ENCODE measurements at places on chromosomes 2 and 18.

DNA sequence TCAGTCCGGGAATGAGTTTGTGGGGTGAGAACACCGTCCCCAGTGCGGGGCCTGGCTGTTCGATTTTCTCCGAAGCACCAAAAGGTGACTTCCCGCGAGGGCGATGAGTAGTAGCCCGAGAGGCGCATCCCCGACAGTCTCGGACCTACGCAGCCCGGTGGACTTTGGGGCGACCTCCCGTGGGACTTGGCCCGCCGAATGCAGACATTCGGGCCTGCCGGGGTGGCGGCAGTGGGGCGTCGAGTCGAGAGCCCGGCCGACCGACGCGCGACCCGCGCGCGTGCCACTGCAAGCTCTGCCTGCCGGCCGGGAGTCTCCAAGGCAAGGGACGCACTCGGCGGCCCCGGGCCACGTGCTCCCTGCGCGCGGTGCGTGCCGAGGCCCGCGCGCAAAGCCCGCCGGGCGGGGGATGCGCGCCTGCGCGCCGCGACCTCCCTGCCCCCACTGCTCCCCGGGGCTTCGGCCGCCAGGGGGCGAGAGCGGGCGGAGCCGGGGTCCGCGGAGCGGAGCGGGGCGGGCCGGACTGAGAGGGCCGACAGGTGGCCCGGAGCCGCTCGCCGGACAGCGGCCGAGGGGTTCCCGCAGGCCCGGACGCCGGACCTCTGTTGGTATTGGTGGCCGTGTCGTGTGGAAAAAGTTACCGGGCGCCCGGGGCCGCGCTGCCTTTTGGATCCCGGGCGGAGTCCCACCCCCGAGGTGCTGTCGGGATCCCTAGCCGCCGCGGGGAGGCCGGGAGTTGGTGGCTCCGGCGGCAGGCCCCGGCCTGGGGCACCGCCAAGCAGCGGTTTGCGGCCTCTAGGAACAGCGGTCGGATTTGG, 1.9 kb downstream of the PTMA start:
- peak; percentile 84 for DNase-seq

DNA sequence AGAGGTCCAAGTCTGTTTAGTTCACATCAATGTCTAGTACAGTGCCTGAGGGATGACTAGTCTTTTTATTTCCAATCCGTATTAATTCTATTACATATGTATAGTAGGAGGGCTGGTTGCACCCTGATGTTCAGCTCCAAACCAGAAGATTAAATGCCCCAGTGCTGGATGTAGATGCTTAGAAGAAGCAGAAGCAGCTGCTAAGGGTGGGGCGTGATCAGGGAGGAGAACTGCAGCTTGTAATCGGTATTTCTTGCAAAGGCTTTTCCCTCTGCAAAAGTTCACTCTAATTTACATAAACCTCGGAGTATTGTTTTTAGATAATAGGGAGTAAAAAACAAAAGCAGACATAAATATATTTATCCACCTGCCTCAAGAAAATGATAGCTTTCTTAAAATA, 145.3 kb upstream of the ITGA4 start:
- no peak for DNase-seq

DNA sequence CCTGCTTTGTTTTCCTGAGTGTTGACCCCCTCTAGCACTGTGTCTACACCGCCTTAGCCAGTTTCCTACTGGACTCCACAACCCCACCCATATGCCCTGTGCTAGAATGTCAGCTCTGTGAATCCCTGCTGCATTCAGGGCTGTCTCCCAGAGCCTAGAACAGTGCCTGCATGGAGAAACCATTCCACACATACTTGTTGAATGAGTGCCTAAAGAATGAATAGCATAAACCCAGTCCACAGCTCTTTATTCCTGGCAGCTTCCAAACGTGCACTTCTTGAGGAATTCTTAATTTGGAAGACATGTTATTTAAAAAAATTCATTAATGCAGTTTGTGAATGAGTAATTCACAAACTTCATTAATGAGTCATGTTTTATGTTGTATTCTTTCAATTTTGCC, 6.5 kb upstream of the NAPG start:
- DNase-seq, result no peak

DNA sequence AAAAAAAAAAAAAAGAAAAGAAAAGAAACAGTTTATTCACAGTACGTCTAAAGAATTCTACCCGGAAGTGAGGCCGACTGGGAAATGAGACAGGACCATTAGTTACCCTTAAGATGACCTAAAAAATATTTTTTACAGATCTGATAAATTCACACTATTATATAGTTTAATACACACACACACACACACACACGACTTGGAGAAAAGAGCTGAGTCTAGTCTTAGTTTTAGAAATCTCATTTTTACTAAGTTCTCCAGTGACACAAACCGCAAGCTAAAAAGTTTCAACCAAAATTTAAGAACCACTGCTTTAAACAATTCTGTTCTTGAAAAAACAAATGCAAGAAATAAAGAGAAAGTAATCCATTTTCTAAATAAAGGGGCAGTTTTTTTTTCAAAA, 27.1 kb downstream of the ST3GAL5 start:
- no peak for DNase-seq

DNA sequence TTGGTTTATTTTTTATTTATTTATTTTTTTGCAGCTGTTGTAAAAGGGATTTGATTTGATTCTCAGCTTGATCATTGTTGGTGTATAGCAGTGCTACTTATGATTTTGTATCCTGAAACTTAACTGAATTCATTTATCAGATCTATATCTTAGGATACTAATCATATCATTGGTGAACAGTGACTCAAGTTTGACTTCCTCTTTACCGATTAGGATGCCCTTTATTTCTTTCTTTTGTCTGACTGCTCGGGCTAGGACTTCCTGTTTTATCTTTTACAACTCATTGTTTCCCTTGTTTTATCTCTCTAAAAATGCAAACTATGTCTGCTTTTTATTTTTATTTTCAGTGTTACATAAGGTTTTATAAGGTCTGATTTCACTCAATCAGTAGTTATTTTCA, 23.6 kb downstream of the SP100 start:
- DNase-seq, result no peak

DNA sequence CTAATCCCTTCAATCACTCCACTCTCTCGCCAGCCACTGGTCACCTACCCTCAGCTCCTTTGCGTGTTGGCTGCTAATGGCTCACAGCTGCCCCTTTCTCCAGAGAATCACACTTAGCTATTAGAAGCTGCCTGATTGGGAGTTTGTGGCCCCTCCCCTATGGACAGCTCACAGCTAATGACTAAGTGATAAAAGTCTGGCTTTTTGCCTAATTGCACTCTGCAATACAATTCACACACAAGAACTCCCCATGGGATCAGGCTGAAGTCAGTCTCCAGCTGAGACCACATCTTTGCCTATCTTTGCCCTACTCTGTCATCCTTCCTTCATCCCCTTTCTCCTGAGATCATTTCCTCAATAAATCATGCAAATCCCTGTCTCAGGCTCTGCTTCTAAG, 701.9 kb upstream of the RAB6C start:
- no peak for DNase-seq

GRCh38 chr2:100254646-100255210, 67.6 kb downstream of the LONRF2 start:
- no peak for DNase-seq

GRCh38 chr2:131033786-131034121, 59.5 kb downstream of the FAM168B start:
- no peak for DNase-seq

DNA sequence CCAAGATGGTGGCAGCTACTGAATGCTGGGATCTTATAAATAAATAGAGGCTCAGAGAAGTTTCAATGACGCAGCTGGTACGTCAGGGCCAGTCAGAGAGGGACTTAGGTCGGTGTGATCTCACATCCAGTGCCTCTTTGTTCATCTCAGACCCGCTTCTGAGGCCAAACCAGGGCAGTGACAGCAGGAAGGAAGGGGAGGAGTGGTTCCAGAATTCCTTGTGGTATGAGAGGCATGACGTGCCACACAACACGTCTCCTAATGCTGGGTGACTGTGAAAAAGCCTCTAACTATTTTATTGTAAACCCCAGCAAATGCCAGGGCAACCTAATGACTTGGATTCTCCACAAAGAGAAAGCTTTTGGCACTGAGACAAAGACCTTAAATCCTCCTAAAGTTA, 423.3 kb downstream of the LPIN1 start:
- DNase-seq, result peak; percentile 20

DNA sequence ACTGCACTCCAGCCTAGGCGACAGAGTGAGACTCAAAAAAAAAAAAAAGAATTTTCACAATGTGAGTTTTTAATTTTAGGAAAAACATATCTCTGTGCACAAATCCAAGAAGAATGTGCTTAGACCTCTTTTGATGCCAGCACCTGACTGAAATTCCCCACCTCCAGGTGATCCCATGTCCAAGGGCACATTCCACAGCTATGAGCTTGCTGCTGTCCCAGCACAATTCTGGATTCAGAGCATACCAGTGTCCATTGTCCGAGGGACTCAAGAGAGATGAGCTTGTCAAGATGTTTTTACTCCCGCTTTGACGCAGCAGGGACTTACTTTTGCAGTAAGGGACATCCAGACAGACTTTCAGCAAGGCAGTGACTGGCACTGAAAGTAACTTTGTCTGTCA, 489.1 kb upstream of the ACVR2A start:
- DNase-seq, result no peak

DNA sequence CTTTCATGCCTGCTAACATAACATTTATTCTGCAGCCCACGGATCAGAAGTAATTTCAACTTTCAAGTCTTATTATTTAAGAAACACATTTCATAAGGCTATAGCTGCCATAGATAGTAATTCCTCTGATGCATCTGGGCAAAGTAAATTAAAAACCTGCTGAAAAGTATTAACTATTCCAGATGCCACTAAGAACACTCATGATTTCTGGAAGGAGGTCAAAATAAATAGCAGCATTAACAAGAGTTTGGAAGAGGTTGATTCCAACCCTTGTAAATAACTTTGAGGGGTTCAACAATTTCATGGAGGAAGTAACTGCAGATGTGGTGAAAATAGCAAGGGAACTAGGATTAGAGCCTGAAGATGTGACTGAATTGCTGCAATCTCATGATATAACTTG, 77.6 kb downstream of the CCDC148 start:
- DNase-seq, result no peak

- peak; percentile 65 for DNase-seq
Observed at GRCh38 chr2:219352448-219353023, 20.0 kb upstream of the RESP18 start.

DNA sequence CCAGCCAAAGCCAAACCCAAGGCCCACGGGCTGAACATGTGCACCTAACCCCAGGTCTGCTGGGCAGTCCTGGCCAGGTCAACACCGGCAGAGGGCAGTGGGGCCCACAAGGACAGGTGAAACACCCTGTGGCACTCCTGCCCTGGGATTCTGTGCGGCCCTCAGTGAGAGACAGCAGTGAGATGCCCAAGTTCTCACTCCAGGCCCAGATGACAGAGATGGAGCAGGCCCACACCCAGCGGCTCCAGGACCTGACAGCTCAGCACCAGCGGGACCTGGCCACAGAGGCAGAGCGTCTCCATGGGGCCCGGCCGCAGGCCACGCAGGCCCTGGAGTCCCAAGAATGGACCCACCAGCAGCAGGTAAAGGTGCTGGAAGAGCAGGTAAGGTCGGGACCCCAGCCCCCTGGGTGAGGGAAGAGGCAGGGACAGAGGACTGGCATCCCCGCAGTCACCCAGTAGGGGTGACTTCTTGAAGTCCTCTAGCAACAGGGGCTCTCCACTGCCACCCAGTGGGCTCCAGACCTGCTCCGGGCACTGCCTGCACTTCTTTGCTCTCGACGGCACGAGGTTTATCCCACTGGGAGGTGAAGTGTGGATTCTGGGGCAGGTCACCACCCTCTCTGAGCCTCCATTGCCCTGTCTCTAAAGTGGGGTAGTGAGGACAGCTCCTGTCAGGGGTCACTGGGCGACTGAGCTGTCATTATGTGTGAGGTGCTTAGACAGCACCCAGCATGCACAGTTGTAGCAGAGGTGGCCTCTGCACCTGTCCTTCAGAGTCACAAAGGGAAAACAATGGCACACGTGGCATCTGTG, 8.8 kb upstream of the SNED1 start:
- no peak for DNase-seq

DNA sequence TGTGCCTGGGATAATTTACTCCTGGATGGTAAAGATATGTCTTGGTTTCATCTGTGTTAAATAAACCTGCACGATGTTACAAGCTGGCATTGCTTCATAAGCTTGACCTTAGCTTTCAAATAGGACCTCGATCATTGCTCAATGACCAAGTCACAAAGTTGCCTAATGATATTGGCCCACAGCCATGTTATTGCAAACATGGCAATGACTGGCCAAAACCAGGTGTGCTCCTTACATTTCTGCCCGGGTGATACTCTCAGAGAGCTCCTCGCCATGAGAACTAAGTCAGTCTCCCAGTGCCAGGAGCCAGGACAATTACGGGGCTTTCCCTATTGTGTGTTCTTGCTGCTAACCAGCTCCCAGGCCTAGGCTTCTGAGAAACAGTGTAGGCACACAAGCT, 72.5 kb upstream of the CYP1B1 start:
- no peak for DNase-seq

DNA sequence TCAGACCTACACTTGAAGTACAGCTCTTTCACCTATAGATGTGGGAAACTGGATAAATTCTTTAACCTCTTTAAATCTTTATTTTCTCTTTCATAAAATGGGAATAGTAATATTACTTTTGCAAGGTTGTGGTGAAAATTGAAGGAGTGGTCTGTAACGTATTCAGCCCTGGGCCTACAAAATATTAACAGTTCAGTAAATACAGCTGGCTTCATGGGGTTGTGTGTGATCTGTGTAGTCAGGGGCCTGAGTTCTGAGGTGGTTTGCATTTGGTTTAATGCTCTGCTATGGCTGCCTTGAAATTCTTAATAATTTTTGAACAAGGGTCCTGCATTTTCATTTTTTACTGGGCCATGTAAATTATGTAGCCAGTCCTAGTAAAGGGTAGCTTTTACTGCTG, 16.8 kb upstream of the EML6 start:
- no peak for DNase-seq

DNA sequence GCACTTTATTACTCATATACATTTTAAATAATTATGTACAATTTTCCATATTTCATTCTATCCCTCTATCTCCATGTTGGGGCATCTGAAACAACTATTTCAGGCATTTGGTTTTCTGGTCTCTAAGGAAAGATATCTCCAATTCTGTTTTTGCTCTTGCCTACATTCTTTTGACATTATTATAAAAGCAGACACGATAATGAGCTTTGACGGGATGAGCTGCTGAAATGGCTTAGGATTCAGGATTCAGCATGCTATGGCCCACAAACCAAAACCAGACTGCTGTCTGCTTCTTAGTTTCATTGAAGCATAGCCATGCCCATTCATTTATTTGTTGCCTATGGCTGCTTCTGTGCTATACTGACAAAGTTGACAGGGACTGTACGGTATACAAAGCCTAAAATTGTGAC, 42.7 kb upstream of the GLS start:
- DNase-seq, result no peak

GRCh38 chr2:50865235-50865634, 166.7 kb downstream of the NRXN1 start:
- DNase-seq, result no peak

DNA sequence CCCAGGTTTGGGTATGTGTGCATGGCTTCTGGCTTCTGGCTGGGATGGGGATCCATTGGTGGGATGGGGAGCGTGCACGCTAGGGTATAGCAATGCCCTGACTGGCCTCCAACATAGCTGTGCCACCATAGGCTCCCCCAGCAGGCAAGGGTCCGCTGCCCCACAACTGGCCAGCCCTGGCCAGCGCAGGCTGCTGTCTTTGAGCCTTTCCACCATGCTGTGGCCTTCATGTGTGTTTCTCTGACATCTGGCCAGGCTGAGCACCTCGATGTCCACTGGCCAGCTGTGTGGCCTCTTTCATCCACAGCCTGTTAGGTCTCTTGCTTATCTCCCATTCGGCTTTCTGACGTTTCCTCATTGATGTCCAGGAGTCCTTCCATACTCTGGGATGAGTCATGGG, 231.3 kb downstream of the NDUFA10 start:
- DNase-seq, result no peak
